Adipocyte (in vitro differentiated cells): ENCODE measurements at places on chromosomes 16 and 17.

- peak; percentile 84 for DNase-seq
Measured at GRCh38 chr16:73878611-73879010, 418.0 kb upstream of the PSMD7 start.

DNA sequence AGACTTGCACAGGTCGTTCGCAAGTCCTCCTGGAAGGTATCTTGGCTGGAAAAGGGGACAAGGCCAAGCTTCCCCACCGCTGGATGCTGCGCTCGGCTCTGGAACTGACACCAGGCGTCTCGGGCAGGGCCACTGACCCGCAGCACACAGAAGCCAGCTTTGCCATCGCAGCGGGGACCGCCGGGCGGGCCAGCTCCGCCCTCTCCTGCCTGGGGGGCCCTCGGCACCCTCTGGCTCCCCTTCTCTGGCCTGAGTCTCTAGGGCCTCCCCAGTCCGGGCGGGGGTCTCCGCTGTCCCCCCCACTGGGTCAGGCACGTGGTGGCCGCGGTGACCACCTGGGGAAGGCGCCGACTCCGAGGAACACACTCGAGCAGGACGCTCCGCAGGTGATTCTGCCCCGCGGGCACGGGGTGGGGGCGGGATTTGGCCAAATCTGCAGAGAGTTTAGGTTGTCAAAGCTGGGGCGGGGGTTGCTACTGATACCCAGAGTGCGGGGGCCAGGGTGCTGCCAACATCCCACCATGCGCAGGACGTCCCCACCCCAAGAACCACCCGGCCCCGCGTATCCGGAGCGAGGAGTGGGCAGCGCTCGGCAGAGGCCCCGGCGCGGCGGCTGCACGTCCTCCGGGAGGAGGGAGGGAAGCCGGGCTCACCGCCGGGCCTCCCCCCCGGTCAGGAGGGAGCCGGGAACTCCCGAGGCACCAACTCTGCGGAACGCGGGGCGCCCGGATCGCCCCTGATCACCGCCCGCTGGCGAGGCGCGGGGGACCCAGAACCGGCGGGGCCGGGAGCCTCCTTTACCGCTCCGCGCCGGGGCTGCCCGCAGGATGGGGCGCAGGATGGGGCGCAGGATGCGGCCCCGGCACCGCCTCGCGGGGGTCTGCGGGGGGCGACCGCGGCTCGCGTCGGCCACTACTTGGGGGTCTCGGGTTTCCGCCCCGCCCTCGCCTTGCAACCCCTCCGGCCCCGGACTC is 744 bp upstream of the METRNL start:
- peak; percentile 55 for DNase-seq

- DNase-seq = peak; percentile 3
Measured at GRCh38 chr16:51055434-51055833, 95.6 kb downstream of the SALL1 start.

GRCh38 chr16:68517606-68518166 is 21.4 kb upstream of the ZFP90 start:
- no peak for DNase-seq

DNA sequence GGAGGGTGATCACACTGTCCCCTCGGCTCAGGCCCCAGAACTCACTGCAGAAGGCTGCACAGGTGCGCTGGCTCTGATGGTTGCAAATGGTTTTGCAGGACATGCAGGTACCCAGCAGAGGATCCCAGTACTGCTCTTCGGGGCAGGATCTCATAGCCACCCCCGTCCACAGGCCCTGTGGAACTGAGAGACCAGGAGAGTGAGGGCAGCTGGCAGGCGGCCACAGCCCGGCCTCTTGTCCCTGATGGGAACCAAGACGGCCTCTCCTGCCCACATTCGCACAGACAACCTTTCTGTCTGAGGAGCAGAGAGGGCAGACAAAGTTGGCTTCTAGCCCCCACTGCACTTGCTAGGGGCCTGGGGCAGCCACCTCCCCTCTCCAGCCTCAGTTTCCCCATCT is 19.5 kb downstream of the TNFRSF13B start:
- DNase-seq = no peak

GRCh38 chr17:83181991-83182619 is 102.7 kb downstream of the METRNL start:
- no peak for DNase-seq

GRCh38 chr17:32976131-32976530 is 15.5 kb upstream of the SPACA3 start:
- no peak for DNase-seq

- DNase-seq = peak; percentile 66
Measured at GRCh38 chr17:46178550-46179214, 14.5 kb downstream of the KANSL1 start.

DNA sequence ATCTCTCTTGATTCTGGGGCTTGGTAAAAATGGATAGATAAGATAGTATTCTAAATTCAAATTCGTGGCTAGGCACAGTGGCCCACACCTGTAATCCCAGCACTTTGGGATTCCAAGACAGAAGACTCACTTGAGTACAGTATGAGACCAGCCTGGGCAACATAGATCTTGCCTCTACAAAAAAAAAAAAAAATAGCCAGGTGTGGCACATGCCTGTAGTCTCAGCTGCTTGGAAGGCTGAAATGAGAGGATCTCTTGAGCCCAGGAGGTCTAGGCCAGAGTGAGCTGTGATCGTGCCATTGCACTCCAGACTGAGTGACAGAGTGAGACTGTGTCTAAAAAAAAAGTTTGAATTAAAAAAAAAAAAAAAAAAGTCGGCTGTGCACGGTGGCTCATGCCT is 9.3 kb downstream of the PDP2 start:
- DNase-seq = no peak

GRCh38 chr17:68249354-68249765 is 1.5 kb downstream of the AMZ2 start:
- no peak for DNase-seq

DNA sequence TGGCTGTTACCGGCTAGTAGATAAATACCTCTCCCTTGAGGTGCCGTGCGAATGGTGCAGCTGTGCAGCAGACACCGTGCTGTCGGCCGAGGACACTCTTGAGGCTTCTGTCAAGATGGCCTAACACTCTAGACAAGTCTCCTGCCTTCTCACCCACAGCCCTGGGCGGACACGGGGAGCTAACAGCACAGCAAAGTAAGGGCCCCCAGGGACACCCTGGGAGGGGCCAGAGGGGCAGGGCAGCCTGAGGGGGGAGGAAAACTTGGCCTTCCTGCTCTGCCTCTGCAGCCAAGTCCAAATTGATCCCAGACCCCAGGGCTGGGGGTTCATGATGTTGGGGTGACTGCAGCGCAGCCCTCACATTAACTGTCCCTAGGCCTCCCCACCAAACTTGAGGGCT is 210.2 kb downstream of the RPTOR start:
- DNase-seq = no peak

GRCh38 chr17:50026837-50027171 is 29.1 kb upstream of the ITGA3 start:
- peak; percentile 88 for DNase-seq

DNA sequence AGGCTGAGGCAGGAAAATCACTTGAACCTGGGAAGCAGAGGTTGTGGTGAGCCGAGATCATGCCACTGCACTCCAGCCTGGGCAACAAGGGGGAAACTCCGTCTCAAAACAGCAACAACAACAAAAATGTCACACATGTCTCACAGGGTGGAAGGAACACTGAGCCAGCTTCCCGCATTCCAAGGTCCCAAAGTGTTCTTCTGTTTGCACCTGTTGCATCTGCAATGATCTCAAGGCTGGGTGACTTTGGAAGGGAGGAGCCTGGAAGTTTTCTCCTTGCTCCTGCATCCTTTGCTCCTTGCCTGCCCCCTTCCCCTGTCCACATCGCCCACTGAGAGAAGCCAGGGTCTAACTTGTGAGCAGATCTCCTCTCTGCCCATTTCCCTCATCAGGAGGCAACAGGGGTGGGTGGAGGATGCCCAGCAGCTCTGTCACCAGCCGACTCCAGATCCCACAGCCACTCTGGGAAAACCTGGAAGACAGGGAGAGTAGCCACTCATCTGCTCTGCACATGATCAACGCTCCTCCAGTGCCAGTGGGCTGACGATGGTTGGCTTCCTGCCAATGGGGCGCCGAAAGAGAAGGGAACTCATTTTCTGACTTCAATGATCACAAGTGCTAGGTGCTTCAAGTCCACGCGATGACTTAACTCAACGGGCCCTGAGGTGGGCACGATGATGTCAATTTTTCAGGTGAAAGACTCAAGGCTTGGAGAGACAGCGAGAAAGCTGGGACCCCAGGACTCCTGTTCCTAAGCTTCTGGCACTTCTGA is 12.6 kb downstream of the CHST6 start:
- DNase-seq = no peak
